ENCODE measurements at places on chromosomes 4 and X.

- DNase-seq: no peak
These were observed 33.8 kb downstream of the USP11 start for GRCh38 chrX:47266643-47267042.

DNA sequence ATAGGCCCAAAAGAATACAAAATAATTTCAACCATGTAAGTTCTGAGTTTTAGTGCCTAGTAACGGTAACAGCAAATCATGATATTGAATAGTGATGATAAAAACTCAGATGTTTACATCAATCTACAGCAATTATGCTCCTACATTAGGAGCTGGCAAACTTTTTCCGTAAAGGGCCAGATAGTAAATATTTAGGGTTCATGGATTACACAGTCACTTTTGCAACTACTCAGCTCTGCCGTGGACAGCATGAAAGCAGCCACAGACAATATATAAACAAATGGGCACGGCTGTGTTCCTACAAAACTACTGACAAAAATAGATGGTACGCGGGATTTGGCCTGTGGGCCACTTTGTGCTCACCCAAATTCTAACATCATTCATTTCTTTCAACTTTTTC, 167.8 kb upstream of the NAP1L5 start:
- DNase-seq: no peak

DNA sequence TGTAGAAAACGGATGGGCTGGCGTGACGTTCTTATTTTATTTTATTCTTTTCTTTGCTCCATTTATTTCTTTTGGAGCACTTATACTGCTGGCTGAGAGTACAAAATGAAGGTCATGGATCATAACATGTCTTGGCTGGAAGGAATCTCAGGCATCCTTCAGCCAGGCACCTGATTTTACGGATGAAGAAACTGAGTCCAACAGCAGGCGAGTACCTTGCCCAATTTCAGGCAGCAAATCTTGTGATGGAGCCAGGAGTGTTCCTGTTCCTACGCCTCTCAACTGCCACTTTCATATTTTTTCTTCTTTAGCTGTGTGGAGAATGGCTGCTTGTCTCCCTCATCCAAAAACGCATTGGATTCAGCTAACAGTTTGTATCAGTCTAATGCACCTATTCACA, 332.1 kb upstream of the IGFBP7 start:
- DNase-seq: no peak

DNA sequence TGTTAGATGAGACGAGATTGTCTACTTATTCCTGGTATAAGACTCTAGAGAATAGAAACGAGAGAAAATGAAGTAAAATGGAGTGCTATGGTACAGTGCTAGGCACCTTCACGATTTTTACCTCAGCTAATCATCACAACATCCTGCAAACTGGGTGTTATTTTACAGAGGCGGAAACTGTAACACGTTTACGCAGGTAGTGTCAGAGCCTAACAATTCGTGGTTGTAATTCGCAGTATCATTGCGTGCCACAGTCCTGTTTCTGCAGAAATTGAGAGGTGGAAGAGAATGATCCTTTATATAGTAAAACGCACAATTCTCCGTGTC, 383 bp upstream of the TBC1D19 start:
- peak; percentile 80 for DNase-seq

- no peak for DNase-seq
These were observed 84.4 kb upstream of the FAT1 start for GRCh38 chr4:186807808-186808629.

DNA sequence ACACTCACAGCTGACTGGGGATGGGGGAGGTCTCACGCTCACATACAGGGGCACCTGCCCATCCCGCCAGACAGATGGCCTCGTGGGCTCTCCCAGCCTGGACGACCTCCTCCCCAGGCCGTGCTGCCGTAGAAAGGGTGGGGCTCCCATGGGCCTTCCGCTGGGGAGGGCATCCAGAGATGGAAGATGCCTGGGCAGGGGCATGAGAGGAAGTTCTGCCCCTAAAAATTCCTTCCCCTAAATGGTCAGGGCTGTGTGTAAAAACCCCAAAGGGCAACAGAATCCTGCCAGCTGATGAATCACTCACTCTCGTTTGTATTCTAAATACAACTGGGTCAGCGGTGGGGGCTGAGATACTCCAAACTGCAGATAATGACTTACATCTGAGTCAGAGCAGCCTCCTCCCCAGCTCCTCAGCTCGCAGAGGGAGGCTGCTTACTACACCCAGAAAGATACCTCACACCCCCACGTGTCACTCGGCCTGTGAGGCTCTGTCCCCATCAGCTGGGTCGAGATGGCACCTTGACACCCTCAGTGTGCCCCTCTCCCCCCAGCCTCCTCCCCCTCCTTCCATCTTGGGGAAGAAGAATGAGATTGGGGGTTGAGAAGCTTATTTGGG, 10.1 kb downstream of the WDR1 start:
- DNase-seq: no peak

DNA sequence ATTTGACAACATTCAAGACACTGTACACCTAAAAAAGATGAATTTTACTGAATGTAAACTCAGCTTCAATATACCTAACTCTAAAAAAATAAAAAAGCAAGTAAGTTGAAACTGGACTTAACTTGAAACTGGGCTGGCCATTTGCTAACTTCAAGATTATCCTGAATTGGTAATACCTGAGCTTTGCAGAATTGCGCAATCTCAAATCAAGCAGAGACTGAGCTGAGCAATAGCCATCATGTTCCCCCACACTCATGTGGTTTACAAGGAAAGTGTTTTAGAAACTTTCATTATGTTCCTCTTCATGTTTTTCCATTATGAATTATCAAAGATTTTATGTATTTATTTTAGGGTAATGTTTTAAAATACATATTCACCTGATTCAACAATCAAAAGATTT, 38.7 kb downstream of the ANXA5 start:
- no peak for DNase-seq

GRCh38 chrX:151902813-151903591, 9.7 kb upstream of the MAGEA4 start:
- DNase-seq: no peak

Data from NCI-H526 (cell line).